ENCODE measurements at places on chromosomes 3 and 15. TPM values are rescaled to one million over a fixed set of nuclear protein-coding genes. Genes with fewer than 3 reads are reported as not detected.
A peak's percentile ranks its signal among the peaks of the same experiment; 100 is the strongest.

- no peak for DNase-seq
Measured at GRCh38 chr3:13762906-13763305, 117.0 kb downstream of the WNT7A start.

DNA sequence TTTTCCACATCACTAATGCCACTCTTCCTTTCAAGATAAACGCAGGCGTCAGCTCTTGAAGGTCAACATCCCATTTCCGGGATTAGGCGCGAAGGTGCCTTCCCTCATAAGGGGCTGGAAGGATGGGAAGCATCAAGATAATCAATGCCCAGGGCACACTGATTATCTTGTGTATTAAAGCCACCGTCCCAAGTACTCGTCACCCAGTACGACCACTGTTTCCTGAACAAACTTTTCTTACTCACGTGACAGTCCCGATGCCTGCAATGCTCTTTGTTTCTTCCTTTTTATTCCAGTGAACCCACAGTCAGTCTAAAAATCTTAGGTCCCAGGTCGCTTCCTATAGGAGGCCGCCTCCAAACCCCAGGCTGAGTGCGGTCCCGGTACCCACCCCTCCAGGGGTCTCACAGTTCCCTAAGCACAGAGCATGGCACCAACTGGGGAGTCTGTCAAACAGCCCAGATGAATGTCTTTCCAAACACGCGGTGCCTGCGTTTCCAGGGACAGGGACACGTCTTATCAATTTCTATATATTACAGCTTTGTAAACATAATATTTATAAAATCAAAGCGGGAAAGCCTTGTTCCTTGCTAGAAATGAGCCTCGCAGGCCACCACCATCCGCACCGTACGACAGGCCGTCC is 589 bp downstream of the ANAPC13 start:
- DNase-seq = peak; percentile 37

DNA sequence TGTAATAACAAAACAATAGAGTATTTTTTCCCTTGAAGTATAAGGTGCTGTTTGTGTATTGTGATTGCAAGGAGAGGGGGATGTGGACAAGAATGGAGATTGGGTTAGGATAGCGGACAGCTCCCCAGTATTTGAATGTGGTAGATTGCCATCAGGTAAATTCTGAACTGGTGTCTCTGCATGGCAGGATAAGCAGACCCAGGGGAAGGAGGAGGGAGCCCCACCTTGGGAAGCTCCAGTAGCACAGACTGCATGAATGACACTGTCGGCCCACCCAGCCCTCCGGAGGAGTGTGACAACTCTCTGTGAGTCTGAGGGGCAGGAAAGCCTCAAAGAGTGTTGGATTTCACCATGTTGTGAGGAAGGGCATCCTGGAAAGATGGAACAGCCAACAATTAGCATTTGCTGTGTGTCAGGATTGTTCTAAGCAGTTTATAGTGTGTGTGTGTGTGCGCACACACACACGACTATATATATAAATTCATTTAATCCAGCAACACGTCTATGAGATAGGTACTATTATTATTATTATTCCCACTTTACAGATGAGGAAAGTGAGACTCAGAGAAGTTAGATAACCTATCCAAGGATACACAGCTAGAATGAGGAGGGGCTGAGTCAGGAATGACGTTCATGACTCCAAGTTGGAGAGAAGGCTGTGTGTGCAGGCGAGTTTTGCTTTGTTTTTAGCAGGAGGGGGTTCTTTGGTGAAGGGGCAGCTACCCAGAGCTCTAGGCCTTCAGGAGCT is 63.4 kb upstream of the LCTL start:
- no peak for DNase-seq

Gene SLC12A1
- total RNA-seq = not detected

GRCh38 chr15:39165020-39165706 is 415.7 kb upstream of the THBS1 start:
- no peak for DNase-seq

- DNase-seq = no peak
Measured at GRCh38 chr3:46717447-46718231, at the start of gene PRSS50. Gene PRSS50 (minus strand): TSS chr3:46717869. CDS start chr3:46717824, 45 bp downstream.

DNA sequence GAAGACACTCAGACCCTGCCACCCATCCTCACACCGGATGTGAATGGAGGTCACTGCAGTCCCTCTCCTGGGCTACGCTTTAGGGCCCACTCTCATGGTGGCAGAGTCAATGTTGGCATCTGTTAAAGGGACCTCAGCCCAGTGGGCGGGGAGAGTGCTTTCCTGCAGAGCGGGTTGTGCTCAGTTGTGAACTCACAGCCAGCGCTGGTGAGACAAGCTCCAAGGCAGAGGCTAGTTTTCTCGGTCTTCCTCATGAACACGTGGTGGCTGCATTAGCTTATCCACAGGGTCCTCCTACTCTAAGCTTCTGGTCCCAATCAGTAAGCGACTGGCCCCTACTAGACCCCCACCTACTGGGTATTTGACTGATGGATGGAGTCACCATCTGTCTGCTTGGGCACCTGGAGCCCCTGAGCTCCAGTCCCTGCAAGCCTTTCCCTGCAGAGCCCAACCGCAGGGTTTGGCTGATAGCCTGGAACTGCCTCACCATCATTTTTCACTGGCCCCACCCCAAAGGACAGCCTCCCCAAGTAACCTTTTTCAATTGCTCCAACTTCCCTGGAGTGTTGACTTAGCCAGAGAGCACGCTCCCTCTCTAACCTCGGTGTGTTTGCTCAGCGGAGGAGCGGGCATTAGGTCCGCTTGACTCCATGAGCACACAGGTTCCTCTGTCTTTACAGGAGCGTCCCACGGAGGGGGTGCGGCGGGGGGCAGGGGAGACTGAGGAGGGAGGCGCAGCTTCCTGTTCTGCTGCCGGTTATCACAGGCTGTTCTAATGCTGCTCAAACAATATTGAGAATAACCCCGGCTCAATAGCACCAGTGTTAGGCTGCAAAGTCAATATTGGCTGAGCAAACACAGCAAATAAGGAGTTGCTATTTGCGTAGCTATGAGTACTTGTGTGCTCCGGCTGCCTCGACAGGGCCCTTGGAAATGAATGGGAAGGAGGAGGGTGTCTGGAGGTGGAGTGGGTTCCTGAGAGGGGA is 141.7 kb downstream of the RPLP1 start:
- peak; percentile 71 for DNase-seq

DNA sequence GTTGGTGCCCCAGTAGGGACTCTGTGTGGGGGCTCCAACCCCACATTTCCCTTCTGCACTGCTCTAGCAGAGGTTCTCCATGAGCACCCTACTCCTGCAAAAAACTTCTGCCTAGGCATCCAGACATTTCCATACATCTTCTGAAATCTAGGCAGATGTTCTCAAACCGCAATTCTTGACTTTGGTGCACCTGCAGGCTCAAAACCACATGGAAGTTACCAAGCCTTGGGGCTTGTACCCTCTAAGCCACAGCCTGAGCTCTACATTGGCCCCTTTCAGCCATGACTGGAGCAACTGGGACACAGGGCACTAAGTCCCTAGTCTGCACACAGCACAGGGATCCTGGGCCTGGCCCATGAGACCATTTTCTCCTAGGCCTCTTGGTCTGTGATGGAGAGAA is 66.5 kb upstream of the VGLL3 start:
- DNase-seq = no peak

Gene BUB1B
- 55.0 TPM for total RNA-seq

DNA sequence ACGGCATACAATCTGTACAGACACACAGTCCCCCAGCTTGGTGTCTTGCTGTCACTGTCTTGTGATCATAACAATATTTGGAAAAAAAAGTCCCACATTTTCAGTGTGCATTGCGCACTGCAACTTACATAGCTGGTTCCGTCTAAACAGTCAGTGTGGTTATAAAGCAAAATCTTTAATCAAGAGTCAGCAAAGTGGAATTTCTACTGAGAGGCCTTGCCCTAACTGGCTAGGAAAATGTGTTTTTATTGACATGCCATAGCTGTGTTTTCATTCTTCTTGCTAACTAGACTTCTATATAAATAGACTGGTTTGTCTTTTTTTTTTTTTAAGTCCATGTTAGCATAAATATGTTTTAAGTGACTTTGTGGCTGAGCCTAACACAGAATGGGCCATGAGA is 174.8 kb downstream of the POLR2M start:
- DNase-seq = no peak

DNA sequence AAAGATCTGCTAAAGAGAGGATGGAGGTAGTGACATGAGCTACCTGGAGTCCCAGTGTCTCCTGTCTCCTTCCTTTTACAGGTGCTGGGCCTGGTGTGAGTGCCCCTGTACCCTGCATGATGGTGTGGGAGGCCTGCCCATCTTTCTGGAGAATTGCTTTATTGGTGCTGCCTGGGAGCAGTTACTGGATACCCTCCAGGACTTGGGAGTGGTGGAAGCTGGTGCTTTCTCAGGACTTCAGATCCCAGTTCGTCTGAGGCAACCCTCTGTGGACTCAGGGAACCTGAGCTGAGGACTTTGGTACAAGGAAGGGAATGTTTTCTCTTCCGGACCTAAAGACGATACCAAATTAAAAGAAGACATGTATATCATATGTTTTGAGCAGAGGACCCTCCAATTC is 18.3 kb upstream of the NUDT16 start:
- no peak for DNase-seq

GRCh38 chr15:92839696-92840095 is 60.4 kb upstream of the CHD2 start:
- no peak for DNase-seq

Gene H1-8
- not detected for total RNA-seq

DNA sequence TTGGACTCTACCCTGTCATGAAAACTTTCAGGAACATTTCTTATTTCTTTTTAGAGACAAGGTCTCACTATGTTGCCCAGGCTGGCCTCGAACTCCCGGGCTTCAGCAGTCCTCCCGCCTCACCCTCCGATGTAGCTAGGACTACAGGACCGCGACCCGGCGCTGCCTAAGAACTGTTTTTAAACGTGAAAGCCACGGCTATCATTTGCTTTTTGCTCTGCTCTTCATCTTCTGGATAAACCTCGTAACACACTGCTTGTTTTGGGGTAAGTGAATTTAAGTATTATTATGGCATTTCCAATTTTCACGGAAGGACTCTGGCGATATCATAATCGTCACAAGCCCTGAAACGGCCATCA is 14.3 kb upstream of the CCNL1 start:
- DNase-seq = peak; percentile 38

GRCh38 chr3:155908086-155908485 is 37.6 kb downstream of the GMPS start:
- DNase-seq = no peak

- peak; percentile 61 for DNase-seq
Measured at GRCh38 chr3:118628704-118629341, 405.8 kb downstream of the IGSF11 start.

DNA sequence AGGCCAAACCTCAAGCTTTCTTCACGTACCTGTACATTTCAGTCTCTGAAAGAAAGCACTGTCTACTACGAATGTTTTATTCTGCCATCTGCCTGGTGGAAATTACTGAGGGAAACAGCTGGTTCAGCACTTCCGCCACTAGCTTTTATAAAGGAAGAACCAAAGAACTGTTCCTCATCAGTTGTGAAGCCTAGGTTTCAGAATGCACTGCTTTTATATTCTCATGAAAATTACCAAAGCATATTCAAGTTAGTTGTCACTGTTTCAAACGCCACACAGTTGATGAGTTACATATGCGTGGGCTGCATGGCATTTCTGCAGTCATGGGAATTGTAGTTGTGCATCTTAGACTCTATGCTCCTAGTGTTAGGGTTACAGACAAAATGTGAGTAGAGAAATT is 21.5 kb upstream of the ZBTB38 start:
- DNase-seq = no peak

Gene POTEB2
- not detected for total RNA-seq

GRCh38 chr15:57932348-57932747 is 133.2 kb downstream of the ALDH1A2 start:
- DNase-seq = no peak

- DNase-seq = peak; percentile 31
Measured at GRCh38 chr3:70824078-70824477, 511.6 kb upstream of the MDFIC2 start.

GRCh38 chr3:52983828-52984227 is 62.0 kb downstream of the SFMBT1 start:
- DNase-seq = no peak

GRCh38 chr3:182739619-182740018 is 53.7 kb upstream of the ATP11B start:
- no peak for DNase-seq

GRCh38 chr15:96089405-96090058 is 241.0 kb upstream of the NR2F2 start:
- no peak for DNase-seq

Gene TTLL3
- total RNA-seq = 0.10 TPM

DNA sequence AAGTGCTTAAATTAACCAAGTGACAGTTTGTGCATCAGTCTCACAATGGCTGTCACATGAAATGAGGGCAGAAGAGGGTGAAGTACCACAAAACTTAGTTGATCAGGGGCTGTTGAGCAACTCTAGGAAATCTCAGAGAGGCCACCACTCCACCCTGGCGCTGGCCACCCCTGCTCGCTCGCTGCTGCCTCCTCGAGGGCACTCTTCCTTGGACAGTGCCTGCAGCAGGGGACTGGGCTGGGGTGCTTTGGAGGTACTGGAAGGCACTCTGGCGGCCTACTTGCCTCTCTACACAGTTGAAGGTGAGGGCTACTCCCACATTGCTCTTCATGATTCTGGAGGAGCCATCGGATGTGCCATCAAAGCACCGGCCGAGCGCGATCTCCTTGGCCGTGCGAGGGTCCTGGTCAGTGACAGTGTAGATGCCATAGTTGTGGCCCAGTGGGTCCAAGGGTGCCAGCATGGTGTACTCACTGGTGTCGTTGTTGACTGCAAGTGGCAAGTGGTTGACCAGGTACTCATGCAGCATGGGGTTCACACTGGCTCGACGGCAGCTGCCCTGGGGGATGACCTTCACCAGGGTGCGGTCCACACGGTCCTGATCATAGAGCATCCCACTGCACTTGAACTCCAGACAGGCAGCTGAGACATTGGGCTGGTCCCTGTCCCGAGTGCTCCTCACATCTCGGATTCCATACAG is 11.6 kb upstream of the CLPX start:
- DNase-seq = no peak

Measured in MG63 (cell line).